ENCODE measurements at places on chromosomes 4 and X. TPM values are rescaled to one million over a fixed set of nuclear protein-coding genes. Genes with fewer than 3 reads are reported as not detected.

Gene JAKMIP1
- 10.9 TPM for total RNA-seq

Gene STOX2
- total RNA-seq = not detected

Gene ASMT
- not detected for total RNA-seq

Gene ADGRG2
- total RNA-seq = not detected

- H3K4me3 ChIP-seq = no peak overlapping the region
- DNase-seq = no peak
- H3K36me3 ChIP-seq = no peaks in the 10 kb centered on the region
- H3K27ac ChIP-seq = no peak overlapping the region
- no peaks in the 10 kb centered on the region for H3K4me1 ChIP-seq
Measured at GRCh38 chrX:73859622-73860021, 296.6 kb downstream of the CHIC1 start.

GRCh38 chrX:118418811-118419251 lies 72.9 kb downstream of the WDR44 start:
- no peak overlapping the region for H3K27ac ChIP-seq
- H3K4me3 ChIP-seq = no peak overlapping the region
- peaks cover 29% of the 10 kb centered on the region for H3K4me1 ChIP-seq
- H3K27me3 ChIP-seq = no peaks in the 10 kb centered on the region
- peaks cover 9% of the 10 kb centered on the region for H3K36me3 ChIP-seq

DNA sequence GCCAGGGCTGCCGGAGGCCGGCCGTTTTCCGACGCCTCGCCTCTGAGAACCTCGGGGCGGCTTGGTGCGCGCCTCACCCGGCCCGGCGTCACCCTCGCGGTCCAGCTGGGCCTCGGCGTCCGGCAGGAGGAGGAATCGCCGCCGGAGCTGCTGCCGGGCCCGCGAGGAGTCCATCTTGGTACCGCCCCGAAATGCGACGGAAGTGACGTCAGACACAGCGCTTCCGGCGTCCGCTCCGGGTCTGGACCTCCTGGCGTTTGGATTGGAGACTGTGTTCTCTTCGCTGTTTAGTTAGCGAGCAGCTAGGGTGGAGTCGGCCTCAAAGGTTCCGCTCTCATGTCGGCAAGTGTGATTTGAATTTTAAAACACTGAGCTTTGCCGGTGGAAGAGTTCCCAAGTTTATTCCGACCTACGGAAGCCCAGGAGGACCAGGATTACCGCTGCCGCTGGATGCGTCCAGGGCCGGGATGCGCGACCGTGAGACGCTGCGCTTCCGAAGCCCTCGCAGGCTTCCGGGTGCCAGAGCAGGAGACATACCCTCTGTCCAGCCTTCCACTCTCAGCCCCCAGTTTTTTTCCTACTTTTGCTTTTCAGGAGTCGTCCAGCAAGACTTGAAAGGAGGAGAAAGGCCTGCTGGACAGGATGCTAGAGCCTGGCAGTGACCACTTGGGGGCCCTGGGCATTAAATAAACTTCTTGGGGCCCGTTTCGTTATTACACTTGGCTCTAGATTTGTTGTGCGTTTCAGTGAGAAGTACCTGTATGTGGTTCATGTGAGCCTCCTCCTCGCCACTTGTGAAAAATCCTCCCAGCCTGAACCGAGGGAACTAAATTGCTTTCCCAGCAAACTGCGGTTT lies at the start of gene TMEM128:
Gene TMEM128 (minus strand): TSS at position 195 of the 856 bp plus-strand sequence. CDS start 21 bp downstream, at position 174.
- H3K4me3 ChIP-seq = peak within 1 kb of the TSS; percentile 91
- peak within 1 kb of the TSS; percentile 98 for H3K27ac ChIP-seq
- peaks cover 28% of the 10 kb centered on the region for H3K4me1 ChIP-seq

DNA sequence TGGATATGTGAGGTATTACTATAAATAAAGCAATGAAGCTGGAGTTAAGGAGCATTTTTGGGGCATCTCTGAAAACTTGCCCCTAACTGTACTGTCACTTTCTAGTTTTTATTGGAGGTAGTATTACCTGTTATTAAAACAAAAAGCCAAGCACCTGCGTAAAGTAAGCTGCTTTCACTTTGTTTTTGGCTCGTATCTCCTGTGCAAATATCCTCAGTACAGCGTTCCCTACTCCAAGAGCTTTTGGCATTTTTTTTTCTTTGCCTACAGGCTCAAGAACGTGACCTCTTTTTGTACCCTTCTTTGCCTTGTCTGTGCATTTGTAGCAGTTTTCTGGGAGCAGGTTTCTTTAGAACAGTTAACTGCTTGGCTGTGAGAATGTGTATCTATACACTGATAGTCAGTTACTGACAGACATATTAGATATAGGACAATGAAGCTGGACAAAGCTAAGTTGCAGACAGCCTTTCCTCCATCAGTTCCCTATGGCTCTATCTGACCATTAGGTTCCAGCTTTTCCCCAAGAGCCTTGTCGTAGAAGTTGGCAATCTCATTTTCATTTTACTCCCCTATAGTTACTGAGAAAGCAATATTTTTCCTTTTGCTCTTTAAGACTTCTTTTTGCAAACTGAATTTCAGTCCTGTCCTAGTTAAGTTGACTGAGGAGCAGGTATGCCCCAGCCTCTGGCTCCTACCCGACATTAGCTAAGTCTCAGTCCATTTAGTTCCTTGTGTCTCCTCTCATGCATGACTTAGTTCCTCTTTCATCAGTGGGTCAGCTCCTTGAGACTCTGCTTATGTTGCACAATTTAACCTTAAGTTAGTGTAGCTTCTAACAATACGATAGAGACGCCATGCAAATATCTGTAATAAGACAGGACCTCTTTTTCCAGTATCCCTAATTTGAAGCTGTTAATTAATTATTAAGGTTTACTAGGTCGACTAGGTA lies 71.5 kb upstream of the HPRT1 start:
- peaks cover 4% of the 10 kb centered on the region for H3K36me3 ChIP-seq
- H3K4me3 ChIP-seq = no peak overlapping the region
- H3K27ac ChIP-seq = no peak overlapping the region
- no peak for DNase-seq

DNA sequence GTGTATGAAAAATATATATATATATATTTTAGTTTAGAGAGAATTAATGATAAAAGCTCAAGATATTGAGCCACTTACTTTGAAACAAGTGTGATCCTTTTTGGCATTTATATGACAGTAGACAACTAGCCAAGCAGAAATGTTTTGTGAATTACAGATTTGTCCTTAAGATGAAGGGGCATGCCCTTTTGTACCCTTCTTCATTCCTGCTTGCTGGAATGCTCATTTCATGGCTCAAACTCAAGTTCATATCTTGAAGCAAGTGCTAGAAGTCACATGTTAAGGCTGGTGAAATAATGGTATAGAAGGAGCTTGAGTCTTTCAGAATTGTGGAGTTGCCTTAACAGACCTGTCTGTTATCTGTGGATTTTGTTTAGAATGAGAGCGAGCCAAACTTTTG lies 203.0 kb downstream of the BMPR1B start:
- no peak overlapping the region for H3K27ac ChIP-seq
- no peaks in the 10 kb centered on the region for H3K27me3 ChIP-seq
- no peak for DNase-seq
- H3K4me3 ChIP-seq = no peak overlapping the region

- no peak overlapping the region for H3K4me3 ChIP-seq
- H3K27ac ChIP-seq = no peak overlapping the region
- peaks cover 9% of the 10 kb centered on the region for H3K27me3 ChIP-seq
Measured at GRCh38 chr4:185775792-185776555, 36.0 kb downstream of the SORBS2 start.

- no peak overlapping the region for H3K27ac ChIP-seq
- H3K36me3 ChIP-seq = peaks cover 20% of the 10 kb centered on the region
- no peaks in the 10 kb centered on the region for H3K4me1 ChIP-seq
- DNase-seq = no peak
- H3K4me3 ChIP-seq = no peak overlapping the region
- H3K27me3 ChIP-seq = no peaks in the 10 kb centered on the region
Measured at GRCh38 chr4:98314791-98315565, 53.8 kb downstream of the RAP1GDS1 start.

DNA sequence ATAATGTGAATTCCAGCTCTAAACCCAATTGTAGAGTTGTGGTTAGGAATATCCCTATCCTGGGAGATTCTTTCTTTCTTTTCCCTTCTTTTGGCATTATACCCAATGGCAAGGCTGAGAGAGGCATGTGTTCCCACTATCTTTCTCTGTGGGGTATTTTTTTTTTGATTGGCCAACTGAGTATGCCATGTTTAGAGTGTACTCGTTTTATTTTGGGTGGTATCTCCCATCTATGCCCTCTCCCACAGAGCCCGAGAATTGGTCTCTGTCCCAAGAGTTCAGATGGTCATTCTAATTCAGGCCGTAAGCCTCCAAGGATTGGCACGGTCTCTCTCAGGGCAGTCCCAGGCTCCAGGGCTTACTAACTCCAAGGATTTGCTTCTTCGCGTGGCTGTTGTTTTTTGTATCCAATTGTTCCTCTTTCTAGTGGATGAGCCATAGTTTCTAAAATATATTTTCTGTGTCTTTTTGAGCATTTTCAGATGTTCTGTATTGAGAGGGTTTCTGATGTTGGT lies 198.8 kb downstream of the SLC4A4 start:
- H3K36me3 ChIP-seq = no peaks in the 10 kb centered on the region
- no peaks in the 10 kb centered on the region for H3K27me3 ChIP-seq
- no peak overlapping the region for H3K27ac ChIP-seq
- no peaks in the 10 kb centered on the region for H3K4me1 ChIP-seq
- DNase-seq = no peak
- no peak overlapping the region for H3K4me3 ChIP-seq

DNA sequence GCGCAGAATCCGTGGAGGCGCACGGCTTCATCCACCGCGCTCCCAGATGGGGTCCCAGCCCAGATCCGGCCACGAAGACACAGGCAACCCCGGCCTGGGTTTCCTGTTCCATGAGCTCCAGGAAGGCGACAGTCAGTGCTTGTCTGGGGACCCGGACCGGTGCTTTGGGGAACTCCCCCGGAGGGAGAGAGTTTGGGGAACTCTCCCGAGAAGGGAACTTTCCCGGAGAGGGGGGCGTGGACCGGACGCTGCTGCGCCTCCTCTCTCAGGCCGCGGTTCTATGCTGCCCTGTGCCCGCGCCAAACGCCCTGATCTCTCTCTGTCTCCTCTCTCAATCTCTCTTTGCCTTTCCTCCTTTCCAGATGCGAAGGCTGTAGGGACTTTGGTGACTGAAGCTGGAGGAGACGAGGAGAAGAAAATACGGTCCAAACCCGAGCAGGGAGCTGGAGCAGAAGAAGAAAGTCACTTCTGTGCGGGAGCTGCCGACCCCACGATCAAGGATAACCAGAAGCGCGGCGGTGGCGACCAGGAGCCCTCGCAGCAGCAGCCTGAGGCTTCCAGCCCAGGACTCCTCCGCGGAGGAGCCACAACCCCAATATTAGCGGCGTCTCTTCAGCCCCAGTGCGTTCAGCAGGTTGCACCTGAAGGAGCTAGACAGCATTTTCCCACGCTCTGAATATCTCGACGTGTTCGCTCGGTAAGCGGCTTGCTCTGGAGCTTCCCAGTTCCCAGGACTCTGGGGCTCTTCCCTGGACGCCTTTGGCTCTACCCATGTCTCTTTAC lies 47.6 kb upstream of the NKAP start:
- H3K27ac ChIP-seq = no peak overlapping the region
- peaks cover 68% of the 10 kb centered on the region for H3K27me3 ChIP-seq
- DNase-seq = no peak
- H3K4me1 ChIP-seq = peaks cover 12% of the 10 kb centered on the region

DNA sequence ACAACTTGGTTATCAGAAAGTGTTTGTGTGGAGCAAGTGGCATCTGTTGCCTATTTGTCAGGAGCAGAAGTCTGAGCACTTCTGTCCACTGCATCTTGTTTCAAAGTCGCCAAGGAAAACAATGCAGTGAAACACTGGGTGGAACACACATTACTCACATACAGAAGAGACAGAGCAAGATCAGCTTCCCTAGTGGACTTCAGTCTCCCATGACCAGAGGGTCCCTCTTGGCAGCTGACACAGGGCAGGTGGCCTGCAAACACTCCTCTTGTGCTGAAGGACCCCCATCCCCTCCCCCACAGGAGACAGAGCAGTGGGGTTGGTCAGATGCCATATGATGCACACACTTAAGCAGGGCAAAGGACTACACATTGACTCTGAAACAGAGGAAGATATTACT lies 3.6 kb upstream of the BBS12 start:
- peaks cover 25% of the 10 kb centered on the region for H3K4me1 ChIP-seq
- H3K4me3 ChIP-seq = no peak overlapping the region
- no peak for DNase-seq
- peaks cover 7% of the 10 kb centered on the region for H3K27me3 ChIP-seq
- no peak overlapping the region for H3K27ac ChIP-seq
- no peaks in the 10 kb centered on the region for H3K36me3 ChIP-seq

DNA sequence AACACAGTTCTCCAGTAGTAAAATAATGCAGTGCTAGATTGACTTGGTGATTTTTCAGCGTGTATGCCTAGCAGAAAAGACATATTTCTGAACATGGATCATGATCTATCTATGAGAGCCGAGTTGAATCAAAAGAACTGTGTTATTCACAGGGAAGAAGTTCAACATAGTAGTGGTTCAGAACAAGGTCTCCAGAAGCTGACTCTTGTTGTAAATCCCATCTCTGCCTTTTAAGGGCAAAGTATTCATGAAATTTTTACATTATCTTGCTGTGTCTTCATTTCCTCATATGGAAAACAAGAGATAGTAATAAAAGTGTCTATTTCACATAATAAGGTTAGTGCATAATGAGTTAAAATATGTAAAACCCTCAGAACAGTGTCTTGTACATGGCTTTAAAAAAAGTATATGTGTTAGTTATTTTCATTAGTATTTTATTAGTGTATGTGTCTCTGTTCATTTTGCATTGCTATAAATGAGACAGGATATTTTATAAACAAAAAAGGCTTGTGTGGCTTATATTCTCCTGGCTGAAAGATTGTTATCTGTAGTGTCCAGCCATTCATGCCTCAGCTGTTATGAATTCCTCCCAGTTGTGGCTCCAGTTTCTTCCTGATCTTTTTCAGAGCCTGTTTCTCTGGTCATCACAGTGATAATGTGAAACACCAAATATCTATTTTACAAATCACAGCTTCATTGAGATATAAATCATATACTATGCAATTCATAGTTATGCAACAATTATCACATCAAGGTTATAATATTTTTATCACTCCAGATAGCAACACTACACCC lies 1351.2 kb downstream of the STIM2 start:
- DNase-seq = no peak
- H3K36me3 ChIP-seq = no peaks in the 10 kb centered on the region
- no peak overlapping the region for H3K27ac ChIP-seq
- H3K4me3 ChIP-seq = no peak overlapping the region
- H3K27me3 ChIP-seq = no peaks in the 10 kb centered on the region

DNA sequence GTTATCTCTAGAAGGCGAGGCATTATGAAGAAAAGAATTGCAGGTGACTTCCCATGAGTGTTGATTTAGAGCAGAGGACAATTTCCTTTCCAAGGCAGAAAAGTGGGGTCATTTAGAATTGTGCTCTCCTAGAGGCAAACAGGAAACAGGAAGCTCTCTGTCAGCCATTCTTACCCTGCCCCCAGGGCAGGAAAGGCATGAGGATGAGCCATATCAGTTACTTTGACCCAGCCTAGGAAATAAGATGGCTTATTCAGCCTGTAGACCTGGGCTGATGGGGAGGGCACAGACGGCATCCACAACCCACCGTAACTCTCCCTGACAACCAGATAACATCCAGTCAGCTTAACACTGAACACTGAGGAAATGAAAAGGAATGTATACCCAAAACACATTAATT lies 88.8 kb upstream of the KDR start:
- H3K4me1 ChIP-seq = no peaks in the 10 kb centered on the region
- H3K27me3 ChIP-seq = no peaks in the 10 kb centered on the region
- H3K27ac ChIP-seq = no peak overlapping the region
- no peak overlapping the region for H3K4me3 ChIP-seq
- H3K36me3 ChIP-seq = no peaks in the 10 kb centered on the region

Data from activated CD4-positive, alpha-beta T cell treated with anti-CD3 and anti-CD28 coated beads, Interleukin-2, amount 10 ng/mL, durations not matched to agents 7 days and 5 days (primary cell).